ENCODE measurements at places on chromosomes 2 and 18. TPM values are rescaled to one million over a fixed set of nuclear protein-coding genes. Genes with fewer than 3 reads are reported as not detected.

DNA sequence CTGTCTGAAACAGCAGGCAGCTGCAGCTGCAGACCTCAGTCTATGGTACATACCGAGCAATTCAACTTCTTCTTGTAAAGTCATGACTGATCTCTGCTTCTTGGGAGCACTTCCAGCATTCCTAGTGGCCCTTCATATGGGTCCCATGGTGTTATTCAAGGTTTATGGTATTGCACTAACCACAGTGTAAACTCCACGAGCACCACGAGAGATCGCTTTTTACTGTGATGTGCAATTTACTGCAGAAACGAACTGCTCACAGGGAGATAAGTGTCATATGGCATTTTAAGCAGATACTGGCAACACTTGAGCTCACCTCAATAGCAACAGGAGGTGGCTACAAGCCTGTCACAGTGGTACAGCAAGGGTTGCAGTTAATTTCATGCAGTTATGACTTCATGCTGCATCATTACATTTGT, 38.6 kb upstream of the SH3BP4 start:
- no peak for DNase-seq

Gene KLHL30
- 2.0 TPM for total RNA-seq

- no peak for DNase-seq
Observed at GRCh38 chr2:161273038-161273760, 35.0 kb upstream of the PSMD14 start.

DNA sequence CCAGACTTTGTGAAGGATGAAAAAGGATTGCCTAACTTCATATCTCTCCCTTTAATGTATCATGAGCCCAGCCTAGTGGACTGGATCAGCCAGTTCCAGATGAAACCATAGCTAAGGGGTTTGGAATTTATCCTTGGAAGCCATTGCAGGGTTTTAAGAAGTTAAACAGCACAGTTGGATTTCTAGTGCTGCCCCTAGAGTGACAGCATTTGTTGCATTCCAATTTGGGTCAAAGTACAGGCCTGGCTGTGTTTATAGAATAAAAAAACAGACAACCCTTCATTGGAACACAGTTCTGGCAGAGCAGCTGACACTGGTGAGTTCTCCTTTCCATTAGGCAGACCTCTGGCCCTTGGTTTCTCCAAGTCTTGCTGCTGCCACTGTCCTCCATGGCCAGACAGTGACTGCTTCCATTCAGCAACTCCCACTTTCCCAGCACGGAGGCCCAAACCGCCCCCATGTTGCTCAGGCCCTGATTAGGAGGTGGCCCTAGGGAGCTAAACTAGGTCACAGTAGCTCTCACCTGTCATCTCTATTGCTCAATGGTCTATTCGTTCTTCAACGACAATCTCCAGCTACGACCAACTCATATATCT, 8.0 kb downstream of the GPR39 start:
- DNase-seq, result peak; percentile 54

DNA sequence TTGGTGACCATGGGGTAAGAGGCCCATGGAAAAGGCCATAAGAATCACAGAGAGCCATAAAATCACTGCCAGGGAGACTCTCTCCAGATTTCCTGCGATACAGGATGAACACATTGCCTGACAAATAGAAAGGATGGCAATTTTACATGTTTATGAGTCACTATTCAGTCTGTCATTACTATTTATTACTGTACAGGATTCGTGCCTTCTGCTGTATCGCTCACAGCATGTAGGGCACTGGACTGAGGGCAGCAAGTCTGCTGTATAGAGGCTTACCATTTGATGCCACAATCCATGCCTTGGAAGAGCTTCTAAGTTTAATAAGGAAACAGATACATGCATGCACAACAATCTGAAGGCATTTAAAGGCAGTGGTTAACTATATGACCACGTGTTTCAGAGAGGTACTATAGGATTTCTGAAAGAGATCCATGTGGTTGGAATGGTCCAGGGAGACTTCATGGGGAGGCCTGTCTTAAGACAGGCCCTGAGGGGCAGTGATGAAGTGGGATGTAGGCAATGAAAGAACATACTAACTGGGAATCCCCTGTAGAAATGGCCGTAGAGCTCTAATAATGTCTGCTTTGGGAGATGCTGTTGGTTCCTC, 702.4 kb upstream of the RAB6C start:
- no peak for DNase-seq

- DNase-seq, result no peak
Observed at GRCh38 chr2:109209412-109209811, 80.4 kb downstream of the SH3RF3 start.

All from mucosa of gallbladder (tissue), 1 donor.